ENCODE measurements at places on chromosomes 16 and 17. TPM values are rescaled to one million over a fixed set of nuclear protein-coding genes. Genes with fewer than 3 reads are reported as not detected.

DNA sequence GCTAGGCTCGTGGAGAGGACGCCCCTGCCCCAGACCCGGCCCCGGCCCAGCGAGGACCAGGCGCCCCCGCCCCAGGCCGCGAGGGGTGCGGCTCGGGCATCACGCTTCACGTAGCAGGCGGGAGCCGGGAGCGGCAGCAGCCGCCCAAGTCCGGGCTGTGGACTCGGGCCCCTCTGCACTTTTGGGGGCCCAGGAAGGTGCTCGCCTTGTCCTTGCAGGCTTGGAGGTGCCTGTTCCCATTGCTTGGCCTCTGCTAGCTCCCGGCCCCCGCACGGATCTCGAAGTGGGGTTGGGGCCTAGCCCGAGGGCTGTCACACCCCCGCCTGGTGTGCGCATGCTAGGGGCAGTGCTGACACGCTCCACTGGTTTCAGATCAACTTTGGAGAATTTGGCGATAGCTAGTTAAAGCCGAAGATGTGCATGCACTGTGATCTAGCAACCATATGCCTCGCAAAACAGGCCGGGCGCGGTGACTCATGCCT lies 55.7 kb downstream of the WSB1 start:
- no peak for DNase-seq

GRCh38 chr17:31548709-31549108 lies 157.2 kb downstream of the RAB11FIP4 start:
- DNase-seq, result no peak

DNA sequence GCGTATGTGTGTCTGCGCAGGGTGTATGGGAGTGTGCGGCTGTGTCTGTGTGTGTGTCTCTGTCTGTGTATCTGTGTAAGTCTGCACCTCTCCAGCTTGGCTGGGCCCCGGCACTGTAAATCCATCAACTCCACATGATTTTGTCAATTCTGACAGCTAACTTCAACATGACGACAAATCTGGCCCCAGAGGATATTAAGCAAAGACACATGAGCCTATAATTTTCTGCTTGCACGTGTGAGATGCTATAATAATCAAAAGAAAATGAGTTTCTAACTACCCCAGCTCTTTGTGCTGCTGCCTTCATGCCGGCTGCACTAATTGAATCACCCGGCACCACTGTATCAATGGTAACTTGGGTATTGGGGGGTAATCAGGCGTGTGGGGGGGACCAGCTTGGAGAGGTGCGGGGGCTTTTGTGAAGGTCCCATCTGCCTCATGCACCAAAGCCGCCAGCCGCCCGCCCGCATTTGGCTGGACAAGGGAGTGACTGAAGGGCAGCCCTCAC lies 57.6 kb upstream of the LHX1 start:
- no peak for DNase-seq

- DNase-seq, result peak; percentile 85
These were observed 20.4 kb upstream of the SLC38A8 start for GRCh38 chr16:84062734-84063640.

DNA sequence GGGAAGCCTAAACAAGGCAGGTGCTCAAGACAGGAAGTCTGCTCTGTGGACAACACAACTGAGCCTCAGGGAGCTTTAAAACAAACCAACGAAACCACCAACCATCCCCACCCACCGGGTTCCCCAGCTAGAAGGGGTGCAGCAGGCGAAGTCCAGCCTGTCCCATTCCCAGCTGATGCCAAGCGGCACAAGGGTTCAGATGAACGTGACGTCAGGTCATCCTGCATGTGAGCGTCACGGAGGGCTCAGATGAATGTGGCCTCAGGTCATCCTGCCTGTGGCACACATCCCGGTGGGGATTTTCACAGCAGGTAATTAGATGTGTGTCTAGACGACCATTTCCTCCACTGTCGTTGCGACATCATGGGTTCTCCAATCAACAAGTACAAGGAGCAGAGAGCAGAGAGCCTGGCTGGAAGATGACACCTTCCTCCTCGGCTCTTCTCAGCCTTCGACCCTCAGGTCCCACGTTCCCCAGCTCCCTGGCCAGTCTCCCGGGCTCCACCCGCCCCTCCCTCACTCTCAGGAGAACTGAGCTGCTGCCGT lies 246.5 kb downstream of the FOXL1 start:
- DNase-seq, result no peak

DNA sequence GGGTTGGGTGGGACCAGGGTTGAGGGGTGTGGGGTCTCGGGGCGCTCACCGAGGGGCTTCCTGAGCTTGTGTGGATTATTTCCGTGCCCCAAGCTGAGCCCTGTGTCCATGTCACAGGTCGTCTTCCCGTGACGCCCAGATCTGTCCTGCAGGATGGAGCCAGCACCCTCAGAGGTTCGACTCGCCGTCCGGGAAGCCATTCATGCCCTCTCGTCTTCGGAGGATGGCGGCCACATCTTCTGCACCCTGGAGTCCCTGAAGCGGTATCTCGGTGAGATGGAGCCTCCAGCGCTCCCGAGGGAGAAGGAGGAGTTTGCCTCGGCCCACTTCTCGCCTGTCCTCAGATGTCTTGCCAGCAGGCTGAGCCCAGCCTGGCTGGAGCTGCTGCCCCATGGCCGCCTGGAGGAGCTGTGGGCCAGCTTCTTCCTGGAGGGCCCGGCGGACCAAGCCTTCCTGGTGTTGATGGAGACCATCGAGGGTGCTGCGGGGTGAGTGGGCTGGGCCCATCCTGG lies 1.0 kb downstream of the TELO2 start:
- peak; percentile 80 for DNase-seq

- peak; percentile 60 for DNase-seq
These were observed 673 bp upstream of the CHD9 start for GRCh38 chr16:53053967-53054669.

DNA sequence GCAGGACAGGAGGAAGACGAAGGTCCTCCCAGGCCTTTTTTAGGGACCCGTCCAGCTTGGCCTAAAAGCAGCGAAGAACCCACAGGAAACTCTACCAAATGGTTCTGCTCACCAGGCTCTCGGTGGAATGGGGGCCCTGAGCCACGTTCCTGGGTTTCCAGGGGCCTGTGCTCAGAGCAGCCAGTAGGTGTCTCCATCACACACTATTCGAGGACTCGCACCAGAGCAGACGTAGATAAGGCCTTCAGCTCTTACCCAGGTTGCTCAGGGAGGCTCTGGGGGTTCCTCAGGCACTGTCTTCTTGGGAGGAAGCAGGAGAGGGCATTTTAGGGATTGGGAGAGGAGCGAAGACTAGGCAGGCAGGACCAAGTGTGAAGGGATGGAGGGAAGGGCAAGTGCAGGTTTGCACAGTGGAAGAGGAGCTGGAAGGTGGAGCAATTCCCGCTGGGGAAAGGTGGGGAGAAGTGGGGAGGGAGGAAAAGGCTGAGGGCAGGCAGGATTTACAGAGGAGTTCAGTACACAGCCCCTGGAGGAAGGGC lies 157.1 kb downstream of the RGS9 start:
- DNase-seq, result peak; percentile 60

DNA sequence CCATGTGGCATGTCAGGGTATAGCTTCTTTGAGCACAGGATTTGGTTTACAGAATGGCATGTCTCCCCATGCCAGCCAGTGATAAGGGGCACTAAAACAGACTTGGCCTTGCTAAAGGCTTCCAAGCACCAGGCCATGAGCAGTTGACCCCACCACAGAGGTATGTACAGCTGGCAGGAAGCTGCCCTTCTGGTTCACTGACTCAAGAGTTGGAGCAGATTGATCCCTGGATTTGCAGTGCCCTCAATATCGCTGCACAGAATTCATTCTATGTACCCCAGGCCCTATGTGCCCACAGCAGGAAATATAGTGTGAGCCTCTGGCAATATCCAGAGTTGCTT lies 24.3 kb downstream of the HLF start:
- DNase-seq, result no peak

GRCh38 chr16:17424771-17425170 lies 46.0 kb downstream of the XYLT1 start:
- DNase-seq, result no peak

DNA sequence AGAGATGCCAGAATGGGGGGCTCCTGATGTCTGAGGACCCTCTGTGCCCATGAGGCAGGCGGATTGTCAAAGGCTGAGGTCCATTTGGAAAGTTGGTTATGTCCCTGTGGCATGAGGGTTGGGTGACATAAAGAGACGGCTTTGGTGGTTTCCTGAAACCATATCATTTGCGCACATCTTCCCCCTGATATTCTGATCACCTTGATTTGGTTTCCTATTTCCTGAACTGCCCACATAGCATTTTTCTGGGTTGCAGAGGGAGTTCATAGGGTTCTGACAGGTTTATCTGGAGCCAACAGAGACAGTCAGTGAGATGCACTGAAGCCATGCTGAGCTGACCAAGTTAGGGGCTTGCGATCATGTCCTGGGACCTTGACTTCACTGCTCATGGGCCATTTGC lies 15.7 kb upstream of the RNF222 start:
- no peak for DNase-seq

DNA sequence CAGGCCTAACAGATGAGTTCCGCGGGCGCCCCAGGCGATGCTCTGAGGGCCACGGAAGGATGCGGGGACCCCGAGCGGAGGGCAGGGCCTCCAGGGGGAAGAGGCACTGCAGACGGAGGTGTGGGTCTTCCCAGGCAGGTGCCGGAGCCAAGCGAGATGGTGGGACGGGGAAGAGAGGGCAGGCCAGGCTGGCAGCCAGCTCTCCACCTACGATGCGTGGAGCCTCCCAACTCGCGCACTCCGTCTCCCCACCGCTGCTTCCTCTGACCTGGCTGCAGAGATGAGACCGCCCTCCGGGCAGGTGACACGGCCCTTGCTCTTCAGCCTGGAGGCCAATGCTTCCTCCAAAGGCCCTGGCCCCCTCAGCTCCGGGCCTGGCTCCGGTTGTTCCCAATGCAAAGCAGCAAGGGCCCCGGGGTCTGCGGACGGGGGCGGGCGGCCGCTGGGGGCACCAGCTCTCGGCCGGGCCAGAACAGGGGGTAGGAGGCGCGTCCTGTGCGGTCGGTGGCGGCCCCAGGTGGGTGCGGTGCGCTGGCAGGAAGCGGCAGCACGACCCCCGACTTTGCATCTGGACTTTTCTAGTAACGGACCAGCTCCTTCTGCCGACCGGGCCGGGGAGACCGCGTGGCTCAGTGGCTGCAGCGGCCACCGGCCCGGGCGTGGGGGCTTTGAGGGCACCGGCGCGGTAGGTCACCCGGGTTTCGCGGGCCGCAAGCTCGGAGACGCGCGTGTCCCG lies 1.5 kb upstream of the SOX8 start:
- DNase-seq, result no peak

DNA sequence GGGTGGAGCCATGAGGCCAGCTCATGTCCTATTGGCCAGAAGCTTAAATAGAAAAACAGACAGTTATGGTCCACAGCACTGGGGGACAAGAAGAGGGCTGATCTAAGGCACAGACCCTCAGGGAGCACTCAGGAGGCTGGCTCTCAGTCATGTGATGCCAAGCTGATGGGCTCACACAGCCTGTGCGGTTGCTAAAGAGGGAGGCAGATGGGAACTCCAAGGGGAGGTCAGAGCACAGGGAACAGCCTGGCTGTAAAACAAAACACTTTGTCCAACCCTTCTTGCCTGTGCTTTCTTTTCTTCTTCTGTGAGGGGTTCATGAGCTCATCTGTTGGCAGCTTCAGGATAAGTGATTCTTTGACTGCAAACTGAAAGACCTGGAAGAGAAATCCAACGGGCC lies 27.2 kb downstream of the CNTNAP1 start:
- no peak for DNase-seq

- DNase-seq, result no peak
These were observed 19.8 kb downstream of the B9D1 start for GRCh38 chr17:19342611-19343255.

- DNase-seq, result peak; percentile 59
These were observed 17.6 kb upstream of the CDH13 start for GRCh38 chr16:82609140-82609539.

- peak; percentile 77 for DNase-seq
These were observed 30.3 kb upstream of the CDC42EP4 start for GRCh38 chr17:73342050-73342522.

GRCh38 chr16:10037751-10038150 lies 144.5 kb downstream of the GRIN2A start:
- no peak for DNase-seq

- no peak for DNase-seq
These were observed 135.5 kb downstream of the MGAT5B start for GRCh38 chr17:77003699-77004098.

DNA sequence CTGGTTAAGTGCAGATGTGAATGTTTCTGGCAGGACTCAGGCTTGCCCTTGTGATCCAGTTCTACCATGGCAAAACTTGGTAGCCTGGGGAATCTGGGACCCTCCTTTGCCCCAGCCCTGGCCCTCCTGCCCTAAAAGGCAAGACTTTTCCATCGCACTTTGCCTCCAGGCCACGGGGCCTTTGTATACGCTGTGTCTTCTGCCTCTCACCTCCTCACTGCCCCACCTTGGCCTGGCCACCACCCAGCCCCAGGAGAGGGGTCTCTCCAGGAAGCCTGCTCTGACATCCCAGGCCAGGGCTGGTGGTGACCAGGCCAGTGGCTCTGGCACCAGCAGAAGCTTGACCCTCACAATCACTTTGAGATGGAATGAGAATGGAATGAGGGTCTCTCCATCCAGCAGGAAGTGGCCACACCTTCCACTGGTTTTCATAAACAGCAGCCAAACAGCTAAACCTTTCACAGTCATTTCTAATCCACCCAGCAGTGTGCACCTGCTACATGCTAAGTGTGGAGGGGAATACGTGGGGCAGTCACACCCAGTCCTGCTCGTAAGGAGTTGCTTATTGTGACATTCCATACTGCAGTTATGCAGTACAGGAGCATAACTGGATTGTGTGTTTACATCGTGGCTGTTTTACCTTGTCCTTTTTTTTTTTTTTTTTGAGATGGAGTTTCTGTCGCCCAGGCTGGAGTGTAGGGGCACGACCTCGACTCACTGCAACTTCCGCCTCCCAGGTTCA lies 1.6 kb upstream of the MRPL38 start:
- no peak for DNase-seq

GRCh38 chr17:47831934-47832327 lies 461 bp downstream of the LRRC46 start:
- no peak for DNase-seq

CDRT15L2 gene
- not detected for total RNA-seq

PRSS27 gene
- 0.44 TPM for total RNA-seq

NLRP1 gene
- 10.4 TPM for total RNA-seq

ZNF469 gene
- 1.7 TPM for total RNA-seq

NUDT21 gene
- total RNA-seq, result 77.8 TPM

PRAC2 gene
- total RNA-seq, result not detected

MAPT gene
- total RNA-seq, result 20.8 TPM

SSTR5 gene
- total RNA-seq, result 10.7 TPM

ADAM11 gene
- total RNA-seq, result 19.5 TPM

CLDN7 gene
- 2.1 TPM for total RNA-seq

MMP15 gene
- total RNA-seq, result 52.9 TPM

EPN3 gene
- total RNA-seq, result 16.1 TPM

ABCC11 gene
- not detected for total RNA-seq

MPV17L gene
- 5.5 TPM for total RNA-seq
